ENCODE measurements at places on chromosomes 5 and 9. TPM values are rescaled to one million over a fixed set of nuclear protein-coding genes. Genes with fewer than 3 reads are reported as not detected.

- no peaks in the 10 kb centered on the region for H3K36me3 ChIP-seq
- DNase-seq: no peak
- no peaks in the 10 kb centered on the region for H3K27me3 ChIP-seq
- no peak overlapping the region for H3K27ac ChIP-seq
These were observed 65.8 kb downstream of the MTX3 start for GRCh38 chr5:79924936-79925893.

DNA sequence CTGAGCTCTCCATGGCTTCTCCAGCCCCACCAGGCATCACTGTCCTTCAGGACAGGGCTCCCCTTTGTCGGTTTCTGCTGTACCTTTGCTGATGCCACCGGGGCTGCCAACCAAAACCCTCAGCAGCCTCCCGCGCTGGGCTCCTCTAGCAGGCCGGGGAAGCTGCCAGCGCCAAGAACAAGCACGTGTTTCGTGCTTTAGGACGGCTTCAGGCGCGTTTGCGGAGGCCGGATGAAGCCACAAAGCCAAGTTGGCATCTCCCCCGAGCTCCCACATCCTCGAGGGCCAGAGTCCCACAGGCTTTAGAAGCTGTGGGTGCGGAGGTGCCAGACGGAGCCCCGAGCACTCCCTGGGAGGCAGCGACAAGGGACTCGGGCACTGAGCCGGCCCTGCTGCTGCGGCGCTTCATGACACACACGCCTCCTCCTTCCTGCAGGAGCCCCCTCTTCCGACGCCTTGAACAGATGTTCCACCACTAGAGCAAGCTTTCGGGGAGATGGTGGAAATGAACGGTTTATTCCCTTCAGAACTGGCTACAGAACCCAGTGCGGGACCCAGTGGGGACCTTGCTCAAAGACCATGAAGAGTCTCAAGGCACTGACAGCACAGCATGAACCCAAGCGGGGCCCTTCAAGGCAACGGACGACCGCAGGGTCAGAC is 36.7 kb downstream of the SARDH start:
- peak overlapping the region; percentile 8 for H3K27ac ChIP-seq
- no peak overlapping the region for H3K4me3 ChIP-seq
- peaks cover 13% of the 10 kb centered on the region for H3K4me1 ChIP-seq
- no peaks in the 10 kb centered on the region for H3K27me3 ChIP-seq

DNA sequence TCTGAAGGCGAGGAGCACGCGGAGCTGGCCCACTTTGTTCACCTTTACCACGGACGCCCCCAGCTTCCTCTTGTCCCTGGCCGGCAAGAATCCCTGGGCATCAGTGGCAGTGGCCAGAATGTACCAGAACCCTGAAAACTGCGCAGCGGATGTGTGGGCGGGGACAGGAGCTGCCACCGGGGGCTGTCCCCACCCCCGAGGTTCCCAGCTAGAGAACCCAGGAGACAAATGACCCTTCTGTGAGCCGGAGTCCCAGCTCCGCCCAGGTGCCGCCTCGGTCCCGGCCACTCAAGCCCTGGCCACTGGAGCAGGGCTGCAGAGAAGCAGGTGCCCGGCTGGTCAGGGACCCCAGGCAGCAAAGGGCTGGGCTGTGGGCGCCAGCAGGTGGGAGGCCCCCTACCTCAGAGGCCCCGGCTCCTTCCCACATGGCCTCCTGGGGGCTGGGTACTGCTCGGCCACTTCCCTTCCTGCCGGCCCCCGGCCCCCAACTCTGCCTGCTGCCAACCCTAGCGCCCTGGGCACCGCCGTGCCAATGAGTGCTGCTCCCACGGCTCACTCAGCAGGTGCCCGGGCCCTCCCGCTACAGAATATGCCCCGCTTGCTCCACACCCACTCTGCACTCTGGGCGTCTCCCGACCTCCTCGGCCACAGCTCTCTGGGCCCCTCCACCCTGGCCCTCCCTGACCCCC is 713 bp downstream of the LCN10 start:
- H3K27me3 ChIP-seq: no peaks in the 10 kb centered on the region
- peaks cover 21% of the 10 kb centered on the region for H3K4me1 ChIP-seq
- peak overlapping the region; percentile 12 for H3K4me3 ChIP-seq
- peak; percentile 85 for DNase-seq
- no peak overlapping the region for H3K27ac ChIP-seq
- H3K36me3 ChIP-seq: no peaks in the 10 kb centered on the region

Gene ACTBL2
- total RNA-seq: not detected

Gene GDA
- not detected for total RNA-seq

Gene CDC25C
- 0.67 TPM for total RNA-seq

DNA sequence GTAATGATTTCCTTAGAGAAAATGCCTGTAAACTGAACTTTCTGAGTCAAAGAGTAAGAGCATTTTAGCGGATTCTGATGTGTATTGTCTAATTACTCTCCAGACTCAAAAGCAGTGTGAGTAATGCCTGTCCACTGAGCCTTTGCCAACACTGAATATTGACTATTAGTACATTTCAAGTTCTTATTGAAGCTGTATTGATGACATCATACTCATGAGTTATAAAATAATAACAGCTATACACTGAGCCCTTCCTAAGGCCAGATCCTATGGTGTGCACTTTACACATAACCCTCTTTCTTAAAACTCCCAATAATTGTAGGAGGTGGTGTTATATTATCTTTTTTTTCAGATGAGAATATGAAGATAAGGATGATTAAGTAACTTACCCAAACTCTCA is 152.8 kb upstream of the TRPC7 start:
- no peaks in the 10 kb centered on the region for H3K4me1 ChIP-seq
- no peak overlapping the region for H3K4me3 ChIP-seq
- no peaks in the 10 kb centered on the region for H3K27me3 ChIP-seq
- no peaks in the 10 kb centered on the region for H3K36me3 ChIP-seq

DNA sequence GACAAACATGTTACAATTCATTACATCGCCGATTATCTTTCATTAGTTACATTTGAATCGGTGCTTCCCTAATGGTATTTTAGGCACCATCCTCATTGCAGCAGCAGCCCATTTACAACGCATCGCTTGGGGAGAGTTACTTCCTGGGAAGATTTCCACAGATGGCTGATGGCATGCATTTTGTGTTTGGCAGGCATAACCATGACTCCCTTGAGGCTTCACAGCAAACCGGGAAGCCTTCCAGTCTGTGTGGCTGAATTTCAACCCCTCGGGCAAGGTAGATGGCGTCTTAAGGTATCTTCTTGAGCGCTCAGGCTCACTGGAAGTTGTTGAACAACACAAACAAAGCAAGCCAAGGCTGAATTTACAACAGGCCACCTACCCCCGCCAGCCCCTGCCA is 1.6 kb upstream of the DNAH5 start:
- DNase-seq: no peak
- H3K27ac ChIP-seq: no peak overlapping the region
- H3K27me3 ChIP-seq: no peaks in the 10 kb centered on the region
- no peak overlapping the region for H3K4me3 ChIP-seq

Gene PCDHA9
- total RNA-seq: 1.0 TPM

- no peaks in the 10 kb centered on the region for H3K27me3 ChIP-seq
- H3K27ac ChIP-seq: no peak overlapping the region
- H3K36me3 ChIP-seq: no peaks in the 10 kb centered on the region
These were observed 37.0 kb upstream of the CDC42SE2 start for GRCh38 chr5:131226899-131227298.

GRCh38 chr9:91101611-91102168 is 260.0 kb downstream of the AUH start:
- peak; percentile 51 for DNase-seq
- H3K27ac ChIP-seq: peak overlapping the region; percentile 67
- H3K36me3 ChIP-seq: no peaks in the 10 kb centered on the region
- H3K4me1 ChIP-seq: peaks cover 25% of the 10 kb centered on the region
- H3K4me3 ChIP-seq: no peak overlapping the region

Gene PRXL2C
- 32.7 TPM for total RNA-seq

Gene TNFSF15
- 4.2 TPM for total RNA-seq

GRCh38 chr9:103485138-103485537 is 490.0 kb downstream of the CYLC2 start:
- no peaks in the 10 kb centered on the region for H3K36me3 ChIP-seq
- no peak overlapping the region for H3K27ac ChIP-seq
- no peak overlapping the region for H3K4me3 ChIP-seq

GRCh38 chr5:109161914-109162683 is 247.7 kb downstream of the PJA2 start:
- H3K36me3 ChIP-seq: no peaks in the 10 kb centered on the region
- H3K27me3 ChIP-seq: no peaks in the 10 kb centered on the region
- no peak overlapping the region for H3K4me3 ChIP-seq
- H3K4me1 ChIP-seq: no peaks in the 10 kb centered on the region
- H3K27ac ChIP-seq: no peak overlapping the region

- no peak overlapping the region for H3K27ac ChIP-seq
- no peaks in the 10 kb centered on the region for H3K27me3 ChIP-seq
- H3K36me3 ChIP-seq: no peaks in the 10 kb centered on the region
- peaks cover 9% of the 10 kb centered on the region for H3K4me1 ChIP-seq
- no peak overlapping the region for H3K4me3 ChIP-seq
These were observed 4.3 kb upstream of the TRIO start for GRCh38 chr5:14138608-14139540.

Gene LCP2
- 98.8 TPM for total RNA-seq

DNA sequence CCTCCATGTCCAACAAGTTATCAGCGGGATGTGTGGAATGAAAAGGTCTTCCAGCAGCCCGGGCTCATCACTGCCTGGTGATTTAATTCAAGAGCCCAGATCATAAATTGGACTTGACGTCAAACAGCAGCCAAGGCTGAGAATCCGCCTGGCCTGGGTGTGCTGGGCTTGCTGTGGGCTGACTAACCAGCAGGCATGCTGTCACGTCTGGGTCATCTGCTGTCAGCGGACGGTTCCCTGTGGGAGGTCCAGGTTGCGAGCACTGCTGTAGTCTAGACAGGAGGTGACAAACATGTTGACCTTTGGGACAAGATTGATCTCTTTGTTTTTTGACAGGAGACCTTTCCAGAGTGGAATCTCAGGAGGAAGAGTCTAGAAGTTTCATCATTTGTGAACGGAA is 289.7 kb downstream of the OSTF1 start:
- no peaks in the 10 kb centered on the region for H3K36me3 ChIP-seq
- no peak overlapping the region for H3K4me3 ChIP-seq
- no peaks in the 10 kb centered on the region for H3K4me1 ChIP-seq
- H3K27me3 ChIP-seq: no peaks in the 10 kb centered on the region
- peak; percentile 30 for DNase-seq

- no peaks in the 10 kb centered on the region for H3K4me1 ChIP-seq
- H3K36me3 ChIP-seq: no peaks in the 10 kb centered on the region
These were observed 195.5 kb downstream of the MAN2A1 start for GRCh38 chr5:109885205-109885604.

GRCh38 chr5:36252722-36253365 is 11.1 kb upstream of the NADK2 start:
- H3K27ac ChIP-seq: no peak overlapping the region
- H3K27me3 ChIP-seq: no peaks in the 10 kb centered on the region
- no peak for DNase-seq
- H3K4me3 ChIP-seq: no peak overlapping the region
- no peaks in the 10 kb centered on the region for H3K36me3 ChIP-seq

GRCh38 chr5:135120951-135121350 is 86.9 kb upstream of the PITX1 start:
- no peaks in the 10 kb centered on the region for H3K4me1 ChIP-seq
- H3K27me3 ChIP-seq: no peaks in the 10 kb centered on the region
- DNase-seq: peak; percentile 72
- H3K4me3 ChIP-seq: no peak overlapping the region
- no peak overlapping the region for H3K27ac ChIP-seq
- H3K36me3 ChIP-seq: no peaks in the 10 kb centered on the region

DNA sequence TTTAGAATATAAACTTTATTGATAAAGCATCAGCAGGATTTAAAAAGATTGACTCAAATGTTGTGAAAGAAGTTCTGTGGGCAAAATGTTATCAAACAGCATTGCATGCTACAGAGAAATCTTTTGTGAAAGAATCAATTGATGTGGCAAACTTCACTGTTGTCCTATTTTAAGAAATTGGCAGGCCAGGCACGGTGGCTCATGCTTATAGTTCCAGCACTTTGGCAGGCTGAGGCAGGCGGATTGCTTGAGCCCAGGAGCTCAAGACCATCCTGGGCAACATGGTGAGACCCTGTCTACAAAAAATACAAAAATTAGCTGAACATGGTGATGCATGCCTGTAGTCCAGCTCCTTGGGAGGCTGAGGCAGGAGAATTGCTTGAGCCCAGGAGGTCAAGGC is 17.4 kb downstream of the ZBTB43 start:
- H3K27me3 ChIP-seq: no peaks in the 10 kb centered on the region
- no peaks in the 10 kb centered on the region for H3K4me1 ChIP-seq
- H3K36me3 ChIP-seq: peaks cover 8% of the 10 kb centered on the region
- H3K27ac ChIP-seq: no peak overlapping the region
- DNase-seq: no peak
- H3K4me3 ChIP-seq: no peak overlapping the region

Gene GFM2
- total RNA-seq: 15.7 TPM

DNA sequence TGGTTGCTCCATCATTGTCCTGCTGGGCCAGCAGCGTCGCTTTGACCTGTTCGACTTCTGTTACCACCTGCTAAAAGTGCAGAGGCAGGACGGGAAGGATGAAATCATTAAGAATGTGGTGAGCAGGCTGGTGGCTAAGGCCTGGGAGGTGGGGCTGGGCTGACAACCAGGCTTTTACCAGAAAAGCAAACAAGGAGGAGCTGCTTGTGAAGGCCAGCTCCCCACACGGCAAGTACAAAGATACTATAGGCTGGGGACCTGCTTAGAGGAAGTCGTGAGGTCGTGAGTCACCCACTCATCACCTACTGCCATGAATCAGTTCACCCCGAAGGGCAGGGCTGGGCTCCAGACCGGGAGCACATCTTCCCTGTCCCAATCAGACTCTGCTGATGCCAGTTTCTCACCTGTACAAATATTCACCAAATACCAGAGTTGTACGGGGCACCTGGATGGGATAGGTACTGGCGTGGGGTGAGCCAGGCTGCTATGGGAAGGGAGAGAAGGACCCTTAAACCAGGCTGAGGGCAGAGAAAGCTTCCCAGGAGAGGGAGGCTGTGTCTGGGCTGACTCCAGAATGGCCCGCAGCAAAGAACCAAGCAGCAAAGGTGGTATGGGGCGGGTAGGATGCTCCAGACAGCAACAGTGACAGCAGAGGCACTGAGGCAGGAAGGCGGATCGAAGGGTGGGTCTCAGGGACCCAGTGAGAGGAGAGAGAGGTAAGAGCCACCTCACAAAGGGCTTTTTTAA is 69.3 kb upstream of the NIPAL4 start:
- no peaks in the 10 kb centered on the region for H3K4me1 ChIP-seq
- no peak overlapping the region for H3K27ac ChIP-seq

Gene BTNL8
- 9.8 TPM for total RNA-seq

GRCh38 chr5:127799293-127799905 is 96.2 kb downstream of the CCDC192 start:
- H3K36me3 ChIP-seq: no peaks in the 10 kb centered on the region
- H3K4me1 ChIP-seq: no peaks in the 10 kb centered on the region
- H3K4me3 ChIP-seq: no peak overlapping the region
- H3K27me3 ChIP-seq: no peaks in the 10 kb centered on the region

- H3K27me3 ChIP-seq: no peaks in the 10 kb centered on the region
- H3K27ac ChIP-seq: no peak overlapping the region
- H3K4me1 ChIP-seq: no peaks in the 10 kb centered on the region
- H3K36me3 ChIP-seq: no peaks in the 10 kb centered on the region
- no peak overlapping the region for H3K4me3 ChIP-seq
These were observed 99.6 kb upstream of the CAST start for GRCh38 chr5:96562614-96563013.

GRCh38 chr5:120446068-120446492 is 18.0 kb upstream of the PRR16 start:
- H3K4me3 ChIP-seq: no peak overlapping the region
- no peak overlapping the region for H3K27ac ChIP-seq
- H3K36me3 ChIP-seq: no peaks in the 10 kb centered on the region
- no peak for DNase-seq
